ENCODE measurements at places on chromosomes 7 and 10.

GRCh38 chr7:70347463-70348254 lies 749.4 kb downstream of the AUTS2 start:
- no peak for DNase-seq

DNA sequence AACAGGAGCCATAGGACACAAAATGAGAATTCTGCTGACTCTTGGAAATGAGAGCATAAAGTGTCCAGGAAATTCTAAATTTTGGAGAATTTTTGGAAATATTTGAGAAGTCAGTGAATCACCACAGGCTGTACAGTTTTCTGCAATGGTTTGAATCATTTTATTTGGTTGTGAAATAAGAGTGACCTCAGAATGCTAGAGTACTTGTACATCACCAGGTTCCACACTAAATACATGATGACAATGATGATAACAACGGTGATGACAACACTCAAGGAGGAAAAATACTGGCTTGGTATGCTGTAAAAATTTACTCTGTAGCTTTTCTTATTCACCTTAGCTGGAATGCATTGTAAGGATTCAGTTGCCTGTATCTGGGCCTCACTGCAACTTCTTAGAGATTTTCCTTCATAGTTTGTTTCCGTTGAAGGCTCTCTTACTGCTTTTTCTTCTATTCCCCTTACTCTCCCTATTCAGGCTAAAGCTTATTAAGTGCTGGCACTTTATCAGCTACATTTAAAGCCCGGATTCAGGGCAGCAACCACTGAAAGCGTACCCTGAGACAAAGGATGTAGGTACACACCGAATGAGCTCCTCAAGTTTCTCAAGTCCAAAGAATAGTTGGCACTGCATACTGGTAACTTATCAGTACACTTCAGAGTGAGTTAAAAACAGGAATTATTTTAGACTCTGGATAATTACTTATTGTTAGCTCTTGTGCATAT lies 30.2 kb upstream of the NME8 start:
- no peak for DNase-seq

DNA sequence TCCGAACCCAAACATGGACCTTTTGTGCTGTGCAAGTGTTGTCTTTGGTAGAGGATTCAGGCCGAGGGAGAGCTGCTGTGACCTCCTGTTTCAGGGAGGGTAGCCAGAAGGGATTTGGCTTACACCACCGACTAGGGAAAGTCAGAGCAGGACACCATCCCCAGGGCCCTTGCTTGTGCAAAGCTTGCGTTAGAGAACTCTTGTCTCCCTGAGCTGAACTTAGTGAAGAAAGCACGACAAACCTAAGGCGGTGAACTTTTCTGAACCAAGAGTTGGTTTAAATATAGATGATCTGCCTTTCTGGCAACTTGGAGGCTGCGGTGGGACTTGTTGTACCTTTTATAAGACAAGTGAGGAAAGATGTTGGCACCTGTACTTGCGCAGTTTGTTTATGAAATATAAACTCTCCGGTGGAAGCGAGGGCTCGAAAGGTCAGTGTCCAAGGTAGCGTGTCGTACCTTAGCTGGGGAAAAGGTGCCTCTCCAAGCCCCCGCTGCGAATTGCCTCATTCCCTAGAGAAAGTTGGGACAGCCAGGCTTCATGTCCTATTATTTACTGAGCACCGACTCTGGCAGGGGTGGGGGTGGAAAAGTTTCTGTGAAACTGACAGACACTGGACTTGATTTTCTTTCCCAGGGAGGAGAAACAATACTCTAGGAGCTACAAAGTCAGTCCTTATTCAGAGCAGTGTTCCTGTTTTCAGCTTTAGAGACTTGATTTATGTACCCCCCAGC lies 31.6 kb downstream of the WBP1L start:
- no peak for DNase-seq

GRCh38 chr7:159034988-159035387 lies 109.7 kb downstream of the VIPR2 start:
- DNase-seq: no peak

DNA sequence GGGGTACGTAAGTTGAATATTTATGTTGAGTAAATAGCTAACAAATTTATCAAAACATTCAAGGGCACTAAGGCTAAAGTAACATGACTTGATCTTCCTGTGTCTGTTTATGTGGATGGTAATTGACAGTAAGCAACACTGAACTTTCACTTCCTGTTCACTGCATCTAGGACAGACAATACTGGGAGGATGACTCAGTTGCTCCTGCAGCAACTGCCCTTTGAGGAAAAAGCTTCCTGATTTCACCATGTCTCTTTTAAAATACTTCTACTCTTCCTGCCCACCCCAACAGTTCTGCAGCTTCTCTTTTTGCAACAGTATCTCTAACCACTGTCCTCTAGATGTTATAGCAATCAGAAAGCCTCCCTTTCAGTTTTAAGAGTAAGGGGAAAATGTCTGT lies 76.6 kb upstream of the HGF start:
- no peak for DNase-seq

DNA sequence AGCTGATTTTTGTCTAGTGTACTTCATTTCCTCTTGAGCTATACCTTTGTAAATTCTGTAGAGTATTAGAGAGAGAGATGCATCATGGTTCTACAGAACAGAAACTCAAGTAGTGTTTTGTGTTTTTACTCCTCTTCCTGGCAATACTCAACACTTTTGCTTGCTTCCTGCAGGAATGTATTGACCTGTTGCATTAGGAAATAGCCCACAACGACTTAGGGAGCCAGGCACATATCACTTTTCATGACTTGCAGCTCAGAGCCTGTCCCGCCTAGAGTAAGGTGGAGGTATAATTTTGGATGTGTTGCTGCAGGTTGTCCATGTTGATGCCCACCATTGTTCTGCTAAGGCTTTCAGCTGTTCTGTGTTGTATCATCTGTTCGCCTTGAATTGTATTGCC lies 216.3 kb downstream of the SDK1 start:
- DNase-seq: no peak

- DNase-seq: no peak
These were observed 47.5 kb downstream of the ZNF680 start for GRCh38 chr7:64515330-64515729.

GRCh38 chr10:71528371-71529206 lies 131.9 kb downstream of the CDH23 start:
- no peak for DNase-seq

GRCh38 chr7:101814081-101814990 lies 3.1 kb upstream of the CUX1 start:
- DNase-seq: peak; percentile 60

Data from activated naive CD4-positive, alpha-beta T cell treated with Interleukin-2 at 50 U/mL for 16 hours (primary cell).